Lung (tissue), 17 donors: ENCODE measurements at places on chromosomes 12 and 14. TPM values are rescaled to one million over a fixed set of nuclear protein-coding genes. Genes with fewer than 3 reads are reported as not detected.

- H3K27ac ChIP-seq: no peak overlapping the region
- no peaks in the 10 kb centered on the region for H3K36me3 ChIP-seq
- H3K4me3 ChIP-seq: no peak overlapping the region
Observed at GRCh38 chr14:90421001-90421631, 24.3 kb downstream of the CALM1 start.

GRCh38 chr12:105569886-105570285 lies 239.4 kb downstream of the C12orf75 start:
- no peaks in the 10 kb centered on the region for H3K4me1 ChIP-seq
- no peaks in the 10 kb centered on the region for H3K36me3 ChIP-seq
- H3K27me3 ChIP-seq: no peaks in the 10 kb centered on the region
- no peak for DNase-seq
- H3K27ac ChIP-seq: no peak overlapping the region

DNA sequence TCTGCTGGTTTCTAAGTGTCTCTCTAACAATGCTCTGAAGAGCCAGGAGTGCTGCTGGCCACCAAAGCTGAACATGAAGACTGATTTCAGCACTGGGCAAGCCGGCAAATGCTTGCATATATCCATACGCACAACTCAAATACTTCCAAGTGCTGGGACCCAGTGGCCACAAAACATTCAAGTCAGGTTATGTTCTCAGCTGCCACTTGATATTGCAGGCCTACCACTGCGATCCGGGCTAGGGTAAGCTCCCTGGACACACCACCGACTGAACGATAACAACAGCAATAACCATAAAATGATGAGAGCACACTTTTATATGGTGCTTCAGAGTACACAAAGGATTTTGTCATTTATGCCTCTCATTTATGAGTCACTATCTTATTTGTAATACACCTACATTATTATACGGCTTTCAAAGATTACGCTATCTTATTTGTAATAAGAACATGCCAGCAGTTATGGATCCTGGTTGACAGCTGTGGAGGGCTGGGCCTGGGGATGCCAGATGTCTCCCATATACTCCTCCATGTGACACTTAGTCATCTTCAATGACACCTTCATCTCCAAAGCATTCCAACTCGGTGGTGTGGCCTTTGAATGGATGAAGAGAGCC lies 35.5 kb downstream of the CRACR2A start:
- H3K27ac ChIP-seq: no peak overlapping the region
- H3K4me3 ChIP-seq: no peak overlapping the region
- no peaks in the 10 kb centered on the region for H3K27me3 ChIP-seq
- peaks cover 2% of the 10 kb centered on the region for H3K36me3 ChIP-seq

DNA sequence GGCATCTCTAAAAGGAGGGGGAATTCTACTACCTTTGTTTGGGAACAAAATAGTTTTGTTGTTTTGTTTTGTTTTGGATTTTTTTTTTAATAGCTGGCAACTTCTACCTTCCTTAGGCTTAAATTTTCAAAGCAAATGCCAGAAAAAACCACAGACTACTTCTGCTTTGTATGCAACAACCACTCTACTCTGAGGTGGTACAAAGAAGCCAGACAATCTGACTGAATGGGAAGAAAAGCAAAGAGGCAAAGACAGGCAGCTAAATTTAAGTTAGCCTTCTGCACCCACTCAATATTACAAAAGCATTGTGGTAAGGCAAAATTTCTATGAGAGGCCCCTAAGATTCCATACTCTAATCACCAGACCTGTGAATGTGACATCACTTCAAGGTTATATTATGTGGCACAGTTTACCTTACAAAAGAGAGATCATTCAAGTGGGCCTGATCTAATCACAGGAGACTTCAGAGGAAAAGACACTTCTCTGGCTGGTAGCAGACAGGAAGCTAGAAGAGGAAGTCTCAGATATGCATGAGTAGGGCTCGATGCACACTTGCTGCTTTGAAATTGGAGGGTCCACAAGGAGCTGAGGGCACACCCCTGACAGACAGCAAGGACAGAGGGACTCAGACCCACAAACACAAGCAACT lies 566.6 kb downstream of the RPS29 start:
- no peaks in the 10 kb centered on the region for H3K4me1 ChIP-seq
- H3K4me3 ChIP-seq: no peak overlapping the region
- DNase-seq: no peak
- H3K27me3 ChIP-seq: no peaks in the 10 kb centered on the region
- no peak overlapping the region for H3K27ac ChIP-seq

DNA sequence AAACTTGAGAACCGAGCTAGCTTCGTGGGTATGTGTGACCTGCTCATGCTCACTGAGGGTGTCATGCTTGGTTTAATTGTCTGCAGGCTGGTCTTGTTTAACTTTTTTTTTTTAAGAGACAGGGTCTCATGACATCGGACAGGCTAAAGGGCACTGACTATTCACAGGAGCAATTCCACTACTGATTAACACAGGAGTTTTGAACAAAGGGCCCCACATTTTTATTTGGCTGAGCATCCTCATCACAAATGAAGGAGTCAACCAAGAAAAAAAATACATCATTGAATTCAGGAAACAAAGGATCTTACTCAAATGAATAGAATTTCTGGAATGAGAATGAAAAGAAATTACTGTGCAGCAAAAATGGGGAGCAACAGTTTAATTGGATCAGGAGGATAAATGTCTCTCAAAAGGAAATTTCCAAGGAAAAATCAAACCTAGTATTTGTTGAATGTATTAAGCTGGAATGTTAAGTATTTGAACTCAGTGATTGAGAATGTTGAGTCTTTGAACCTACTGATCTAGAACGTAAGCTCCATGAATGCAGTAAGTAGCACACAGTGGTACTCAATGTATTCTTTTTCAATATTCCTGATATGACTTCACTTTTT lies 20.8 kb upstream of the PYROXD1 start:
- no peaks in the 10 kb centered on the region for H3K27me3 ChIP-seq
- no peak for DNase-seq
- no peaks in the 10 kb centered on the region for H3K4me1 ChIP-seq
- H3K4me3 ChIP-seq: no peak overlapping the region
- H3K36me3 ChIP-seq: no peaks in the 10 kb centered on the region

- no peaks in the 10 kb centered on the region for H3K27me3 ChIP-seq
- H3K27ac ChIP-seq: no peak overlapping the region
- peak; percentile 78 for DNase-seq
- H3K4me3 ChIP-seq: no peak overlapping the region
Observed at GRCh38 chr12:90940872-90941499, 14.0 kb downstream of the CCER1 start.

GRCh38 chr14:63268771-63269170 lies 50.0 kb downstream of the GPHB5 start:
- H3K4me1 ChIP-seq: peaks cover 17% of the 10 kb centered on the region
- no peak overlapping the region for H3K27ac ChIP-seq
- no peaks in the 10 kb centered on the region for H3K27me3 ChIP-seq
- no peak for DNase-seq
- no peaks in the 10 kb centered on the region for H3K36me3 ChIP-seq

- H3K36me3 ChIP-seq: no peaks in the 10 kb centered on the region
- H3K27ac ChIP-seq: no peak overlapping the region
- no peaks in the 10 kb centered on the region for H3K27me3 ChIP-seq
- DNase-seq: no peak
- no peak overlapping the region for H3K4me3 ChIP-seq
- H3K4me1 ChIP-seq: no peaks in the 10 kb centered on the region
Observed at GRCh38 chr14:78986989-78987388, 816.8 kb downstream of the NRXN3 start.

Gene FAM222A
- 2.6 TPM for total RNA-seq

DNA sequence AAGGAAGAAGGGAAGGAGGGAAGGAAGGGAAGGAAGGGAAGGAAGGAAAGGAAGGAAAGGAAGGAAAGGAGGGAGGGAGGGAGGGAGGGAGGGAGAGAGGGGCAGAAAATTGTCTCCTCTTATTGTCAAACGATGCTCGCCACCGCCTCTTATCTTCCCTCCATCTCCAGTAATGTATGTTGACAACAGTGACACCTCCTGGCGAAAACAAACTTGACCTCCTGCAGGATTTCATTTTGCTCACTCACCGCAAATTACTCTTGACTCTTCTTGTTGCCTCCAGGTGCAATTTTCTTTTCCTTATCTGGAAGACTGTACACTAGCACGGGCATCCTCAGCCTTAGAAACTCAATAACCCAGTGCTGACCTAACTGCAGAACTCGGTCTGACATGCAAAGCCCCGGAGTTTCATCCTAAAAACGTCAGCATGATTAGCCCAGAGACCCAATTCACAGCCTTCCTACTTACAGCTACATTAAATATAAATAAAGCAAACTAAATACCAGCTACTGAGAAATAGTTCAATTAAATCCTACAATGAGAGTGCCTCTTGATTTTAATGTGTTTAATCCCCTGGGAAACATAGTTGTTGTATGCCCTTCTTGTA lies 512.4 kb upstream of the TMPO start:
- no peaks in the 10 kb centered on the region for H3K4me1 ChIP-seq
- H3K36me3 ChIP-seq: no peaks in the 10 kb centered on the region
- no peak overlapping the region for H3K27ac ChIP-seq
- no peaks in the 10 kb centered on the region for H3K27me3 ChIP-seq
- peak; percentile 45 for DNase-seq
- H3K4me3 ChIP-seq: no peak overlapping the region

Gene CLSTN3
- 74.2 TPM for total RNA-seq

DNA sequence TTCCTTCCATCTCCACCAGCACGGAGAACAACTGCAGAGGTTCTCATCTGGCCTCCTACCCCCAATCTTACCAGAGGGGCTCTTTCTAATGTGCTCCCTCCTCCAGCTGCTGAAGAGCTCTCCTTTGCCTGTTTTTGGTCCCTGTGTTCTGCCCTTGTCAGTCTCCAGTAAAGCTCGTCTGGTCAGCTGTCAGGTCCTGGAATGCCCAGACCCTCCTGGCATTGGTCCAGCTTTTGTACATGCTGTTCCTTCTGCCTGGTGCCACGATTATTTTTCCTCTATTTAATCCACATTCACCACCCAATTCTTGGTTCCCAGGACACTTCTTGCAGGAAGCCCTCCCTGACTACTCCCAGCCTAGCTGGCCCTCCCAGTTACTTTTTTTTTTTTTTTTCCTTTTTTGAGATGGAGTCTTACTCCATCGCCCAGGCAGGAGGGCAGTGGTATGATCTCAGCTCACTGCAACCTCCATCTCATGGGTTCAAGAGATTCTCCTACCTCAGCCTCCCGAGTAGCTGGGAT lies 6.5 kb downstream of the SLC8B1 start:
- H3K36me3 ChIP-seq: no peaks in the 10 kb centered on the region
- no peak for DNase-seq
- no peaks in the 10 kb centered on the region for H3K27me3 ChIP-seq
- H3K4me1 ChIP-seq: no peaks in the 10 kb centered on the region

Gene OS9
- 174 TPM for total RNA-seq

DNA sequence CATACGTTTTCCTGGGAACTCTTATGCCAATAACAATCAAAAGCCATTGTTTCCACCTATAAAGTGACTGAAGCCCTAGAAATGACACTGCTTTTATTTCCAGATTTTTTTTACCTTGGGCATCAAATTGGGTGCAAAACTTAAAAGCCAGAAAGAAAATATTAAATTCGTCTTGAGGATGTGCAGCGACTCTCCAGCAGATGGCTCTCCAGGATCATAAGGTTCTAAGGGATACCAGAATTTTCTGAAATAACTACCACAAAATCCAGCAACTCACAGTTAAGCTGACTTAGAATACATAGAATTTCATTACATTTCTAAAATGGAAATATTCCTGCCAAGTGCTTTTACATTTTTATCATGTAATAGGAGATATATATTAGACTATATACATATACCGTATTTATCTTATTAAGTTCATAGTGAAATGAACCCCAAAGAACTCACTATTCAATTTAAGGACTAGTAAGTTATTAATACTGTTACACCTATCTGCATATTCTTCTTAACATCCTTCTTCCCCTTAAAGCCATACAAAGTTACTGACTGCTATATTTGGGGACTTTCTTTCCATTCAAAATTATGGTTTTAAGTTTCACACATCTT lies 44.0 kb downstream of the ARMH4 start:
- H3K36me3 ChIP-seq: no peaks in the 10 kb centered on the region
- H3K4me1 ChIP-seq: no peaks in the 10 kb centered on the region
- H3K4me3 ChIP-seq: no peak overlapping the region
- no peak overlapping the region for H3K27ac ChIP-seq
- DNase-seq: peak; percentile 84

DNA sequence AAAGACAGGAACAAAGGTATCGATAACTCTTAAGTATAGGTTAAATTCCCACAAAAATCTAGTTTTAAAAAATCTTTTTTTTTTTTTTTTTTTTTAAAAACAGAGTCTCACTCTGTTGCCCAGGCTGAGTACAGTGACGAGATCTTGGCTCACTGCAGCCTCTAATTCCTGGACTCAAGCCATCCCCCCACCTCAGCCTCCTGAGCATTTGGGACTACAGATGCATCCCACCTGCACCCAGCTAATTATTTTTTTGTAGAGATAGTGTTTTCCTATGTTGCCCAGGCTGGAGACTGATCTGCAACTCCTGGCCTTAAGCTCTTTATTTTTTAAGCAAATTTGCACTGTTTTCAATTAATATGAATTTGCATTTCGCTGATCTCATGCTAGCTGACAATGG lies 9.8 kb downstream of the PSEN1 start:
- no peaks in the 10 kb centered on the region for H3K27me3 ChIP-seq
- no peak for DNase-seq
- no peak overlapping the region for H3K4me3 ChIP-seq
- H3K4me1 ChIP-seq: no peaks in the 10 kb centered on the region

Gene KRT81
- total RNA-seq: 0.61 TPM

- no peaks in the 10 kb centered on the region for H3K27me3 ChIP-seq
- DNase-seq: peak; percentile 39
- no peaks in the 10 kb centered on the region for H3K36me3 ChIP-seq
- H3K4me3 ChIP-seq: no peak overlapping the region
Observed at GRCh38 chr14:82642425-82642824, 1108.8 kb upstream of the SEL1L start.

GRCh38 chr12:84507956-84508850 lies 404.4 kb downstream of the SLC6A15 start:
- H3K36me3 ChIP-seq: no peaks in the 10 kb centered on the region
- peak; percentile 7 for DNase-seq
- no peak overlapping the region for H3K4me3 ChIP-seq

Gene HAL
- 6.1 TPM for total RNA-seq

GRCh38 chr14:35229084-35229791 lies 62.9 kb upstream of the PSMA6 start:
- peak; percentile 21 for DNase-seq
- peaks cover 23% of the 10 kb centered on the region for H3K4me1 ChIP-seq
- H3K27me3 ChIP-seq: no peaks in the 10 kb centered on the region
- H3K36me3 ChIP-seq: no peaks in the 10 kb centered on the region
- no peak overlapping the region for H3K4me3 ChIP-seq

GRCh38 chr14:34171431-34172172 lies 220.7 kb upstream of the EGLN3 start:
- H3K4me3 ChIP-seq: no peak overlapping the region
- peaks cover 15% of the 10 kb centered on the region for H3K4me1 ChIP-seq
- no peak overlapping the region for H3K27ac ChIP-seq
- H3K27me3 ChIP-seq: no peaks in the 10 kb centered on the region
- peak; percentile 50 for DNase-seq

Gene PKP2
- 4.5 TPM for total RNA-seq
